ENCODE measurements at places on chromosomes 4 and X.

- DNase-seq = no peak
These were observed 31.3 kb downstream of the CXCL13 start for GRCh38 chr4:77636902-77637301.

GRCh38 chr4:108954880-108955279 lies 192.0 kb upstream of the ETNPPL start:
- DNase-seq = no peak

DNA sequence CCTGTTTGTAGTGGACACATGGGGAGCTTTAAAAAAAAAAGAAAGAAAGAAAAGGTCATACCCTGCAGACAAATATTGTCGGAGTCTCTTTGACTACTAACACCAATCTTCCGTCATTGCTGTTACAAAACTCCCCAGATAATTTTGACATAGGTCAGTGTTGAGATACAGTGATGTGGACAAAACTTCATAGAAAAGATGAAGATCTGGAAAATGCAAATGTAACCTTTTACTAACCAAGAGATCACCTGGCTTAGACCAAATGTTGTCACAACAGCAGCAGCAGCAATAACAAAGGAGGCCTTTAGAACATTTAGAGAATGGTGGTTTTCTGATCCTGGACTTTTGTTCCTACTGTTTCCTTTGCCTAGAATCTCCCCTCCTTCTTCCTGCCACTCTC lies 8.1 kb upstream of the COMMD8 start:
- DNase-seq = no peak

- no peak for DNase-seq
These were observed 68.8 kb upstream of the BCOR start for GRCh38 chrX:40166582-40166981.

DNA sequence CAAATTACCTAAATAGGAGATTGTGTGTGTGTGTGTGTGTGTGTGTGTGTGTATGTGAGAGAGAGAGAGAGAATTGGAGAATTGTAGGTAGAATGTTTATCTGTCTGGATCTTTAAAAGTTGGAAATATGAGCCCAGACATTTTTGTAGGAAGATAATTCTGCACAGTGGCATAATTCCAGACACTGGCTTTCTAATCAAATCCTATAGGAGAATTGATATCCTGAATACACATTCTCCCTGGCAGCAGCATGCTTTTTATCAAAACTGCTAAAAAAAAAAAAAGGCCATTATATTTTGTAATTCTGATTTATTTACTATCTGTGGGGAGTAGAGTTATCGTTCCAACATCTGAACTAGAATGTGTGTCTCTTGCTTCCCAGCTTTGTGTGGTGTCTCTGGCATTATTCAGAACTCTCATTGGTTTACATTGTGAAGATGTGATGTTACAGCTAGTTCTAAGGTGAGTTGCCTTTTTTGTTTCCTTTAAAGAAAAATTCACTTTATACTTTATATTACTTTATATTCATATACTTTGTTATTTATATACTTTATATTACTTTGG lies 122.4 kb downstream of the GATB start:
- no peak for DNase-seq

- DNase-seq = no peak
These were observed 69.1 kb downstream of the RASL11B start for GRCh38 chr4:52931243-52931642.

DNA sequence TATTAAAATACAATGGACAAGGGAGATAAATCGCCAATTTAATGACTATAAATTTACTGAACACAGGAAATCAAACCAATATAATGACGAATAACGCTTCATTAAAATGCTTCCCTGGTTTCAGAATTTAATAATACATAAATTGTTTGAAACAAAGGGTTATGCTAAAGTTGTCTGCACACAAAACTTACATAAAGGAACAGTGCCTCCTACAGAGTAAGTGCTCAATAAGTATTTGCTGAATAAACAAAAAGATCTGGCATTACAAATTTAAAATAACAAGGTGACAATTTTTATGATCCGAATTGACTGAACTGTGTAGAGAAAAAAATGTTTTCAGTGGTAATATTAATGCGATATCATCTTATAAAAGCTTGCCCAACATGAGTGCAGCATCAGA lies 69.6 kb downstream of the NOCT start:
- DNase-seq = peak; percentile 8

DNA sequence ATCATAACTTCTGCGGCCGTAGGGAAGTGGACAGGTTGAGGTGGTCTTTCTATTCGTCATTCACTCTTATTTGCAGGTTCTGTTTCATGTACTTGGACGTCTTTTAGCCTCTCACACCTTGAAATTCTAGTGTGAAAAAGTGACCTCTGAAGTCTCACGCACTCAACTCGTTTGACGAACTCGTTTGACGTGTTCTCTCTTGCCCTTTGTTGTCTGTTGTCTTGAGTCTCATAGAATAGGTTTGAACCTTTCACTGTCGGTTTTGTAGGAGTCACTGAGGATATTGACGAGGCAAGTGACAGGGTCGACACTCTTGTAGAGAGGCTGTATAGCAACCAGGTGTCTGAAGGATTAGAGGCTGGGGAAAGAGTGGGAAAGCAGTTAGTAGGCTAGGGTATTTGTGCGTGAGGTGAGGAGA lies 1.1 kb upstream of the PGRMC2 start:
- peak; percentile 15 for DNase-seq

DNA sequence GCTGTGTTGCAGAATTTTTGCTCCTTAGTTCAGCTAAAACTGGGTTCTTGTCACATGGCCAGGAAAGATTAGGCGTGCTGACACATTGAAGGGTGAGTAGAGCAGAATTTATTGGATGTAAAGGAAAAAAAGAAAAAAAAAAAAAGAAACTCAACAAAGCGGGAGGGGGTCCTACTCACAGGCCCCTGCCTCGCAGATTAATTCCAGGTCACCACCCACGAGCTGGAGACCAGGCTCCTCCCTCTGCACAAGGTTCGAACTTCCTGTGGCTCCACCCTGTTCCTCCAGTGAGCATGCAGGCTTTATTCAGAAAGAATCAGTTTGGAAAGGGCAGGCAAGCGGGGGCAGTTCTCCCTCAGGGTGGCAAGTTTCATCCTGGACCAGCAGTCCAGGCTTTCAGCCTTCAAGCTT lies 17.1 kb downstream of the MGST2 start:
- DNase-seq = no peak

GRCh38 chr4:88979276-88979675 lies 77.7 kb downstream of the FAM13A start:
- DNase-seq = no peak

GRCh38 chr4:78720204-78720603 lies 55.9 kb upstream of the BMP2K start:
- no peak for DNase-seq

DNA sequence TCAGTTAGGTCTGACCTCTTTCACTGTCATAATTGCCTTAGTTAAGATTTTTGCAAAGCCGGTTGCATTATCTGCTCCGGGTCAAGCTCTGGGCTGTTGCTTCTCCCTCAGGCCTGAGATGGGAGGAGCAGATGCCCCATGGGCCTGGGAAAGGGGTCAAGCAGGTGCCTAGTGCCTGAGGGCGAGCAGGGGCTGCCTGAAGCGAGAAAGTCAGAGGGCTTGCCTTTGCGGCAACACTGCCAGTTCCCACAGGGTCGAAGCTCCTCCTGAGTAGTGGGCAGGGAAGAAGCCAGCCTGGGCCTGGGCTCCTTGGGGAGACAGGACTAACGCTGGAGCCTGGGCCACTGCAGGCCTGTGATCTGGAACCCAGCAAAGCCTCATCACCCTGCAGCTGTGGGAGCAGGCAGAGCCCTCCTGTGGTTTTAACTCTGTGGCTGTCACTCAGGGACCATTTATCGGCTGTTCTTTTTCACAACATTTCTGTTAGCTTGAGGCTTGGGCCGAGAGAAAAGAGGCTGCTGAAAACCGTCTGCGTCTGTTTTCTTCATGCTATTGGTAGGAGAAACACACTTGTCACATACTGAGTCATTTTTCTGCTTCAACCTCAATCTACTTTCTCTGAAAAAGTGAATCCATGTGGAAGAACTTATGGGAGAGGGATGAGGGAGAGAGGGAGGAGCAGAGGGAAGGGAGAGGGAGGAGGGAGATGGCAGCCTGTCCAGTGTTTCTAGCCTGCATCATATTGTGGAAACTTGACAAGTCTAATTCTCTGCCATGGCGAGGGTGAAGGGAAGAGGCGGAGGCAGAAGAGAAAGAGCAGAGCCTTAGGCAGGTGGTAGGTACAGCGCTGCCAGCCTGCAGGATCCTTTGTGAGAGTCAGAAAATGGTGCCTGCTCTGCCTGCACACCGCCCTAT lies 68.4 kb downstream of the RHOH start:
- DNase-seq = no peak

DNA sequence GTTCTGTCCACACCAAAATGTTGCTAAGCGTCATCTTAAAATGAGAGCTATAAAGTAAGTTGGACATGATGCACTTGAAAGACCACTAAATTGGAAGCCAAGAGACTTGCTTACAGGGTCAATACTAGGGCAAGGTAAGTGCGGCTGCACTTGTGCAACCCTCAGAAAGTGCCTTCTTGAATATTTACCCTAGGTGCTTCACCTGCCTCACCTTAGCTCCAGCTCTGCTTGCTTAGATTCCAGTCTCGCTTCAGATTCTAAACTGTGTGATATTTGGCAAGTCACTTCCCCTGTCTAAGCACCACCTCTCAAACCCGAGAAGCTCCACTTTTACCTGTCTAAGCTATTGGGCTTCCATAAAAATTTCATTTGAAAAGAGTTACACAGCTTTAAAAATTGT lies 136.5 kb downstream of the GRIA3 start:
- no peak for DNase-seq

DNA sequence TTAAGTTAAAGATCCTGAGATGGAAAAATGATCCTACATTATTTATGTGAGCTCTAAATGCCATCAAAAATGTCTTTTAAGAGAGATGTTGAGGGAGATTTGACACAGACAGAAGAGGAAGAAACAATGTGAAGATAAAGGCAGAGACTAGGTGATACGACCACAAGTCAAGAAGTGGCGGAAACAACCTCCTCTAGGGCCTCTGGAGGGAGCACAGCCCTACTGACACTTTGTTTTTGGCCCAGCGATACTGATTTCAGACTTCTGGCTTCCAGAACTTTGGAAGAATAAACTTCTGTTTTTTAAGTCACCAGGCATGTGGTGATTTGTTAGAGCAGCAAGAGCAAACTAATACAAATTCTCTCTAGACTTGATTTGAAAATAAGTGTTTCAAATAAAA lies 1216.1 kb downstream of the FSTL5 start:
- no peak for DNase-seq

DNA sequence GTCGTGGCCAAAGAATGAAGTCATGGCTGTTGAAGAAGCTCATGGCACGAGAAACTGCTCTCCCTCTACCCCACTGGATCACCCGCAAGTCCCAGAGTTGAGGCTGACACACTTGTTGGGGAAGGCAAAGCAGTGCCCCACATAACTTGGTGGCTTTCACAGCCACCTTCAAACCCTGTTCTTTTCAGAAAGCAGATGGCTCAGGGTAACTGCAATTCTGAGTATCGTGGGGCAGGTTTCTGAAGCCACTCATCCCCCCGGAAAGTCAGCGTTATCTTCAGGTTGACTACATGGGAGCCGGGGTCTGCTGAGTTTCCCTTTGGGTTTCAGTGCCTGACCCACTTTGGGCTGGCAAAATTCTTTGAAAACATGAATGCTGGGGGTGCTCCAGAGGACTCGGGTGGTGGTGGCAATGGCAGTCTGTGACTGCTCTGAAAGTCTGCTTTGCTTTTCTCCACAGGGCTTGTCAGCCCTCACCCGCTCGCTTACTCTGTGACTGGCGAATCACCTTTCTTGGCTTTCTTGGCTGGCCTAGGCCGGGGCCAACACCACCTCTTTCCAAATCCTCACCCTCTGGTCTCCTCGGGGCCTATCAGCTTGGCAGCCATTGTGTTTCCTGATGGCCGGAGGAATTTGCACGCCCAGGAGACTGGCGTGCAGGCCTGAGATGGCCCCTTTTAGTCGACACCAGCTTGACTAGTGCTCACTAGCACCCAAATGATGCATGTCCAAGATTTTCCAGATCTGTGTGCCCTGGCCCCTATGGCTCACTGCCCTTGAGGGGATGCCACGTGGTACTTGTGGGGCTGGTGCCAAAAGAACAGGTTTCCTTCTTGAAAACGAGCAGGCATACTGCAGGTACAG lies 7.3 kb downstream of the PPP1R3F start:
- no peak for DNase-seq

GRCh38 chr4:170003071-170004070 lies 22.8 kb downstream of the MFAP3L start:
- no peak for DNase-seq

GRCh38 chrX:39854772-39855747 lies 242.7 kb downstream of the BCOR start:
- peak; percentile 60 for DNase-seq

- no peak for DNase-seq
These were observed 351.2 kb downstream of the TRAM1L1 start for GRCh38 chr4:116734178-116734577.

- DNase-seq = no peak
These were observed 308.1 kb upstream of the PPARGC1A start for GRCh38 chr4:24197955-24198354.

DNA sequence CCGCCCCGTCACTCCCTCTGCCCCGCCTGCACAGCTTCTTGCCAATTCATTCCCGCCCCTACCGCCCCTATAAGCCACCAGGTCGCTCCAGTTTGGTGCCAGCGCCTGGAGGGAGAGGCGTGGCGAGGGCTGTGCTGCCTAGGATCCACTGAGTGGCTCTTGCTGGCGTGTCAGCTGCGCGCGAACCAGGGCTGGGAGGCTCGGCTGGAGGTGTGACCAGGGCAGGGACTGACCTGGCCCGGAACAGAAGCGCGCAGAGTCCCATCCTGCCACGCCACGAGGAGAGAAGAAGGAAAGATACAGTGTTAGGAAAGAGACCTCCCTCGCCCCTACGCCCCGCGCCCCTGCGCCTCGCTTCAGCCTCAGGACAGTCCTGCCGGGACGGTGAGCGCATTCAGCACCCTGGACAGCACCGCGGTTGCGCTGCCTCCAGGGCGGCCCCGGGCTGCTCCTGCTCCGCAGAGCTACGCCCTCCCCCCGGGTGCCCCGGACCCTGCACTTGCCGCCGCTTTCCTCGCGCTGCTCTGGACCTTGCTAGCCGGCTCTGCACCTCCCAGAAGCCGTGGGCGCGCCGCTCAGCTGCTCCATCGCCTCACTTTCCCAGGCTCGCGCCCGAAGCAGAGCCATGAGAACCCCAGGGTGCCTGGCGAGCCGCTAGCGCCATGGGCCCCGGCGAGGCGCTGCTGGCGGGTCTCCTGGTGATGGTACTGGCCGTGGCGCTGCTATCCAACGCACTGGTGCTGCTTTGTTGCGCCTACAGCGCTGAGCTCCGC lies at the start of gene GPR78:
GPR78 (plus strand) TSS at position 72 of the 773 bp plus-strand sequence; CDS start at position 663, 591 bp downstream.
- peak; percentile 18 for DNase-seq

DNA sequence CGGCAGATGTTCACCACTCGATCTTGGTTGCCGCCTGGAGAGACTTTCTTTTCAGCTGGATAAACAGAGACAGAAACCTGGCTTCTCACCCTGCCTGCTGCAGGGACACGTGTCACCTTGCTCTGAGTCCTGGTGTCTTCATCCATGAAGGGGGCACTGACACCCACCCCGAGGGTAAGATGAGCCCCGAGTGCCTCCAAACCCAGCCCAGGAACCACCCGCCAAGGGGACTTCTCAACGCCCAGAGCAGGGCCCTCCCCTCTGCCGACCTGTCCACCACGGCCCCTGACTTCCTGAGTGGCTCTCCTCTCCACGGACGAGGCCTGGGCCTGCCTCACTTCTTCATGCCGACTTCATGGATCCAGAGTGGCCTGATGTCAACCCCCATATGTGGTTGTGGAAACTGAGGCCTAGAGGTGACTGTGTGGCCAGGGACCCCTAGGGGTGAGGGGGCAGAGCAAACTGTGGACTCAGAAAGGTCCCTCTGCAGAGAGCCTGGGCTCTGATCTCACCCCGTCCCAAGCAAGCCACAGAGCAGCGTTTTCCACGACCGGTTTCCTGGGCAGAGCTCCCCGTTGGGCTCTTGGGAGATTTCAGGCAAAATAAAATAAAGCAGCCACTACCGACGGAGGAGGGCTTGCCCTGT lies 5.1 kb downstream of the ADRA2C start:
- no peak for DNase-seq

All from inflammatory macrophage treated with lipopolysaccharide for 1 hour (primary cell).